Stimulated activated naive CD4-positive, alpha-beta T cell treated with Interleukin-2 at 50 U/mL for 16 hours (primary cell): ENCODE measurements at places on chromosomes 2 and 18.

- DNase-seq: no peak
Measured at GRCh38 chr2:34241905-34242762, 643.0 kb upstream of the FAM98A start.

DNA sequence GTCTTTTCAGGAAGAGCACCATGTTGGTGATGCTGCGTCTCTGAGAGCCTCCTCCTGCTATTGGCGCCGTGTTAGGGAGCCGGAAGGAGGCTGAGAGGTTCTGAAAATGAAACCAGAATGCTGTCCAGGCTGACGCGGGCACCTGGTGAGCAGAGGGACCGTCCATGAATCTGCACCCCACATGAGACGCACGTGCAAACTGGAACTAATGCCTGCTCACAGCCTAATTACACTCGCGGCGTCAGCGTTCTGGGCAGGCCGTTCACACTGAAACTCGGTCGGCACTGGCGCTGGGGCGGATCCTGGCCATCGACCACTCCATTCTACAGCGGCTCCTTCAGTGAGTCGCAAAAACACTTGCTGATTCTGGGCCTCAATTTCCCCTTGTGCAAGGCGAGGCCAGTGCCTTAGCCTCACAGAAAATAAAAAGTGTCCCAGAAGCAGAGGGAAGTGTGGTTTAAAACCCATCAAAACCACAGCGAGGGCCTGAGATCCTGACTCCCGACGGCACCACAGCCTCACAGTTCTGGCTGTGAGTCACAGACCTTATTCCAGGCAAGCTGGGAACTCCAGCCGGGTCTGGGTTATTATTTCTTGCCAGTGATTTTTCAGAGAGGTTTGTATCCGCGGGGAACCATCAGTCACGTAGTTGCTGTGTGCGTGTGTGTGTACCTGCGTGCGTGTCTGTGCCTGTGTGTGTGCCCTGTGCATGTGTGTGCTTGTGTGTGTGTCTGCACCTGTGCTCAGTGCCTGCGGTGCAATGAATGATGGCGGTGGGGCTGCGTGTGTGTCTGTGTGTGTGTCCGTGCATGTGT lies 49.1 kb upstream of the CTDP1 start:
- no peak for DNase-seq

GRCh38 chr2:50763776-50764175 lies 268.2 kb downstream of the NRXN1 start:
- no peak for DNase-seq

- DNase-seq: no peak
Measured at GRCh38 chr2:167862782-167863181, 384.6 kb downstream of the STK39 start.

DNA sequence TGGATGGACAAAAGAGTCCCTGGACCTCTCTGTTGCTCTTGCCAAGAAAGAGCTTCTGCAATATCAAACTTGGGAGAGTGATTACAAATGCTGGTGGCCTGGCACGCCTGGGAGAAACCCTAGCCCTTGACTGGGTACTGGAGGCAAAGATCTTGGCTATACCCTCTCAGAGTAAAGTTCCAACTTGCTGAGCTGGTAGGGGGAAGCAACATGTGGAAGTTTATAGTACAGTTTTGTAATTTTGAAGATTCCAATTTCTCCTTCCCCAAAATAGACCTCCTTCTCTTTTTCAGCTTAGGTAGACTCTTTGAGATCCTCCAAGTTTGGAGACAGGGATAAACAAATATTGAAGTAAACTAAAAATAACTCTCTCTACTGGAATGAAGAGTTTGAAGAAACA lies 645.3 kb downstream of the NR4A2 start:
- DNase-seq: no peak

DNA sequence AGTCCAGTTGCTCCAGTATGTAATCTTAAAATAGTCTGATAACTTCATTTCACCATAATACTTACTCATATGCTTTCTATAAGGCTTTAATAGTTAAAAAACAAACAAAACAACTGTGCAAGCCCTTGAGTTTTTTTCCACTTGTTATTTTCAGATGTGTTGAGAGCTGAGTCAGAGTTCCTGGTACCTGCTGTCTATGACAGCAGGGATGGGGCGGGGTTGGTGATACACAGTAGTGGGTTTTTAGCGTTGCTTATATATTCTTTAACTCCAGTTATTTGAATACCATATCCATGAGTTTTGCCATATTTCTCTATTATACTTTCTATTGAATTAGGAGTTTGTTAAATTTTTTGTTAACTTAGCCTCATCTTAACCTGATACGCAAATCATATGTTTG lies 5.0 kb downstream of the NAPG start:
- DNase-seq: peak; percentile 25

DNA sequence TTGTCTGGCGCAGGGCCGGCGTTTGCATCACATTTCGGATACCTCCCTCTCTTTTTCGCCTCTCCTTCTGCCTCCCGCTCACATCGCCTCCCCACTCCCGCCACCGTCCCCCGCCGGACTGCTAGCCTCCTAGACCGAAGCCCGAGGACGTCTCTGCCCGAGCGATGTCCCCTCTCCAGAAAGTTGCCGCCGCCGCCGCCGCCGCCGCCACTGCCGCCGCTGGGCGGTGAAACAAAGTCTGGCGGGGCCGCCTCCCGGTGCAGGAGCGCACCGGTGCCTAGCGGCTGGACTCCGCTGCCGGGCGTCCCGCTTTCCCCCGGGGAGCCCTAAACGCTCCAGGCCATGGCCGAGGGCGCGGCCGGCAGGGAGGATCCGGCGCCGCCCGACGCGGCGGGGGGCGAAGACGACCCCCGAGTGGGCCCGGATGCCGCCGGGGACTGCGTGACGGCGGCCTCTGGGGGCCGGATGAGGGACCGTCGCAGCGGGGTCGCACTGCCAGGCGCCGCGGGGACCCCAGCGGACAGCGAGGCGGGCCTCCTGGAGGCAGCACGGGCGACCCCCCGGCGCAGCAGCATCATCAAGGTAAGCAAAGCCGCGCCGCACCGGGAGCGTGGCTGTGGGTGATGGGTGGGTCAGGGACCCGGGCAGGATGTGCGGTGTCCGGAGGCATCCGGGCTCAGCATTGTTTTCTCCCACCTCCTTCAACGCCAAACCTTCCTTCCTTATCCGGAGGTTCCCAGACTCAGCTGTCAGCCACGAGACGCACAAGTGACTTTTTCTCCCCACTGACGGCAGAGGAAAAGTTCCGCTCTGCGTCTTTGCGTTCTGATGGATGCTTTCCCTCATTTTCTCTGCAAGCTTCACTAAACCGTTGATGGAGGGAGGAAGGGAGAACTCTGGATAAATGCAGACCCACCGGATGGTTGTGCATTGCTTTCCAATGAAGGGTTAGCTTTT lies 643 bp downstream of the PLCL1 start:
- peak; percentile 9 for DNase-seq

GRCh38 chr2:64065516-64065915 lies 46.3 kb upstream of the VPS54 start:
- DNase-seq: no peak

GRCh38 chr2:144615866-144616565 lies 96.1 kb upstream of the ZEB2 start:
- no peak for DNase-seq

- no peak for DNase-seq
Measured at GRCh38 chr2:164922134-164922533, 33.2 kb downstream of the SLC38A11 start.

- DNase-seq: no peak
Measured at GRCh38 chr2:122329278-122329677, 573.8 kb downstream of the TSN start.

- no peak for DNase-seq
Measured at GRCh38 chr2:3299130-3299529, 78.5 kb downstream of the EIPR1 start.

- DNase-seq: no peak
Measured at GRCh38 chr18:32529722-32530420, 59.2 kb upstream of the GAREM1 start.

DNA sequence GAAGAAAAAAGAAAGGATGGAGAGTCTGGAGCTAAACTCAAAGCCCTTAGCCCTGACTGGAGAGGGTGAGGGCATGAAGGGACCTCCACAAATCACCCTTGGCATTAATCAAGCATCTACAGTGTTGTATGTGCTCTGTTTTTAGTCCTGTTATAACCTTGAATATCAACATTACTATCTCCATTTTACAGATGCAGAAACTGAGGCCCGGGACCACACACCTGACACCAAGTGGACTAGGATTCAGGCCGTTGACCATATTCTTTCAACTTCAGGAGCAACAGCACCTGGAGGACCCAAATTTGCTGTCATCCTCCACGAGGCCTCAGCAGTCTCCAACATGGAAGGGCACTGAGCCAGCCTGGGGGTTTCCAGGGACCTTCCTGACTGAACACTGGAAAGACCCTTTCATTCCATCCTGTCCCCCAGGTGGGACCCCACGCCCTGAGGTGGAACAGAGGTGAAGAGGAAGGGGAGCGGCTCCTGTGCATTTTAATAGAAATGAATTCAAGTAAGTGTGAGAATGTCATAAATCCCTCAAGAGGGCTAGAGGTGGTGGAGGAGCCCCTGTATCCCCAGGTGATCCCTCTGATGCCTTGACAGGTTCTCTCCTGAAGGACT lies 41.0 kb downstream of the SERTAD2 start:
- no peak for DNase-seq

DNA sequence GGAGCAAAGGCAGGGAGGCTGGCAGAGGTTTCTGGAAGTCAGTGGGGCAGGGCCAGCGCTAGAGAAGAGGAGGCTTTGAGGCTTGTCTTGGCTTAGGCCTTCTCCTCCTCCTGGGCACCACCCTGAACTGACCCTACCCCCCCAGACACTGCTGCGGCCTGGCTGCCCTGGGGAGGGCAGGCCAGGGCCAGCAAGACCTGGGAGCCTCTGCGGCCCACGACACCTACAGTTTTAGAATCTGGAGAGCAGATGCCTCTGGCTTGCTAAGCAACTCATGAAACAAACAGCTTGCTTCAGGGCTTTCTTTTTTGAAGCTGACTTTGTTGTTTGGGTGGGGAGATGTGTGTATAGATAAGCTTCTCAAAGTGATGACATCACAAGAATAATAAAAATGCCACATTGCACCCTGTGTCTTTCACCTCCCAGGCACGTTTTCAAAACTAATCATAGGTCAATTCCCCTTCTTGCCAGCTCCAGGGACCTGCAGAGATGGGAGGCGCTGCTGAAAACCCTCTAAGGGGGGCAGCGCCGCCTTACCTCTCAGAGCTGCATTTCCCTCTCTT lies 46.2 kb upstream of the SMAD7 start:
- DNase-seq: no peak

GRCh38 chr2:69305712-69306392 lies 81.2 kb downstream of the GFPT1 start:
- DNase-seq: no peak
